Activated CD4-positive, CD25-positive, alpha-beta regulatory T cell treated with anti-CD3 and anti-CD28 coated beads, Interleukin-2, amount 50 U/mL, for 16 hours (primary cell): ENCODE measurements at places on chromosomes 16 and 17.

- DNase-seq = no peak
These were observed 11.4 kb downstream of the CHST4 start for GRCh38 chr16:71537643-71538042.

DNA sequence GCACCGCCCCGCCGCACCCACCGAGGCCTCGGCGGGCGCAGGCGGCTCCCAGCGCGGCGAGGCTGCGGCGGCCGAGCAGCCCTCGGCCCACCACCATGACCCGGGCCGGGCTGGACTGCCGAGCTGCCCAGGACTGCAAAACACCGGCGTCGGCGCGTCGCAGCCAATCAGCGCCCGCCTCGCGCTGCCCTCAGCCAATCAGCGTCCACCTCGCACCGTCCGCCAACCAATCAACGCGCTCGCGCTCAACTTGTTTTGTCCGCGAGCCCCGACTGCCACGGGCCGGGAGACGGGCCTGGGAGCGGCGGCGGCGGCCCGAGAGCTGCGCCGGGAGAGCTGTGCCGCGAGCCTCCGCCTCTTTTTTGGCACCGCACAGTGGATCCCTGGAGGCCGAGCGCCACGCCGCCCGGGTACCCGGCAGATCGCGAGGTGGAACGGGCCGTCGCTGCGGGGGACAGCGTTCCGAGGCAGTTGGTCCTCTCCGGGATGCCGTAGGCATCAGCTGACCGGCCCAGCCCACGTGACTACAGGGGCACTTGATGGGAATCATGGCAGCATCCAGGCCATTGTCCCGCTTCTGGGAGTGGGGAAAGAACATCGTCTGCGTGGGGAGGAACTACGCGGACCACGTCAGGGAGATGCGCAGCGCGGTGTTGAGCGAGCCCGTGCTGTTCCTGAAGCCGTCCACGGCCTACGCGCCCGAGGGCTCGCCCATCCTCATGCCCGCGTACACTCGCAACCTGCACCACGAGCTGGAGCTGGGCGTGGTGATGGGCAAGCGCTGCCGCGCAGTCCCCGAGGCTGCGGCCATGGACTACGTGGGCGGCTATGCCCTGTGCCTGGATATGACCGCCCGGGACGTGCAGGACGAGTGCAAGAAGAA, at the start of the genes FAHD1 and HAGH:
Gene FAHD1 (plus strand): TSS at position 516 of the 883 bp plus-strand sequence. CDS start 33 bp downstream, at position 549.
Gene HAGH (minus strand): TSS at position 135 of the 883 bp plus-strand sequence. CDS start 38 bp downstream, at position 97.
- peak; percentile 79 for DNase-seq

DNA sequence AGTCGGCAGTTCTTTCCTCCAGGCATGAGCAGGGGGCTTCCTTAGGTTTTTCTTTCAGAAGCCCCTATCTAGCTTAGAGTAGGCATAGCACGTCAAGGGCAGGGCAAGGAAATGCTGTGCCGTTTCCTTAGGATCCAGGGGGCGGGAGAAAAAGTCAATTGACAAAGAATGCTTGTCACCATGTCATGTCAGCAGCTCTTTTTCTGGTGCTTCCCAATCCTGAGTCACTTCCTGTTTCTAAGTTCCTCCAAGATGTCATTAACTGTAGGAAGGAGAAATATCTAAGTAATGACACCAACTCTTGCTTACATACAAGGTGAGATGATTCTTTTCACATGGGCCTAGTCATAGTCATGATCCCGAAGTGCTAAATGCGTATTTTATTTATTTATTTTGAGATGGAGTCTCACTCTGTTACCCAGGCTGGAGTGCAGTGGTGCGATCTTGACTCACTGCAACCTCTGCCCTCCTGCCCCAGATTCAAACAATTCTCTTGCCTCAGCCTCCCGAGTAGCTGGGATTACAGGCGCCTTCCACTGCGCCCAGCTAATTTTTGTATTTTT, 35.2 kb downstream of the GJC1 start:
- DNase-seq = no peak

DNA sequence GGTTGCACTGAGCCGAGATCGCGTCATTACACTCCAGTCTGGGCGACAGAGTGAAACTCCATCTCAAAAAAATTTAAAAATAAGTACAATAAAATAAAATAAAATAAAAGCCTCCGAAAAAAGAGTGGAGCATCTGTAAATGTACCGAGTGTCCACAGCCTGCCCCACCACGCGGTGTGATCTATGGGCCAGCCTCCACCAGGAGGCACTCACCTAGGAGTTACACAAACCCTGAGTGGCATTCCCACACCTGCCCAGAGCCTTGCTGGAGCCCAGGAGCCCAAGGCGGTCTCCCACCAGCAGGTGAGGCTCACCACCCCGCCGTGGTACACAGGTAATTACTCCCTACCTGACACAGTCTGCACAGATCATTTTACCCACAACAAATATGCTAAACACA, 183.2 kb downstream of the ZNF423 start:
- DNase-seq = no peak

DNA sequence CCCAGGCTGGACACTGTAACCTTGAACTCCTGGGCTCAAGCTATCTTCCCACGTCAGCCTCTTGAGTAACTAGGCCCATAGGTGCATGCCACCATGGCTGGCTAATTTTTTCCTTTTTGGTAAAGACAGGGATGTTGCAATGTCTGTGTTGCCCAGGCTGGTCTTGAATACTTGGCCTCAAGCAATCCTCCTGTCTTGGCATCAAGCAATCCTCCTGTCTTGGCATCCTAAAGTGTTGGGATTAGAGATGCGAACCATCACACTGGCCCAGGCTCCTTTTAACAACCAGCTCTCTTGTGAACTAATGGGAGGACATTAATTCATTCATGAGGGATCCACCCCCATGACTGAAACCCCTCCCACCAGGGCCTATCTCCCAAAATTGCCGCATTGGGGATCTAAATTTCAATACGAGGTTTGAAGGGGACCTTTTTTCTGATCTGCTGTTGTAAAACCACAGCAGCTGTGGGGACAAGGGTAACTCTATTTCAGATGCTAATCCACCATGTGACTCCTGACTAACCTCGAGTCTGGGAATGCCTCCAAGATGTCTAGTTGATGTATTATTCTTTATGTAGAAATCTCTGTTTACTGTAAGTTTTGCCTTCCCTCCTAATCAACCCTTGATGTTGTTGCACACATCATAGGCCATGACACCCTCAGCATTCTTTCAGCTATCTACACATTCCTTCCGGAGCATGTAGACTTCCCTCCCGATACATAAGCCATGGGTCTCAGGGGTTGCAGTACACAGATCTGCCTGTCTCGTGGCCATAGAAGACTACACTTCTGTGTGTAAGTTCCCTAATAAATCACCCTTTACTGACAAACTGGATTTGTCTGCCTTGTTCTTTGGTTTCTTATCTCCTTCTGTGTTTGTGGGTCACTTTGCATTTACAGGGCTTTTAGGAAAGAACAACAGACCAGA, 37.6 kb downstream of the RNF112 start:
- DNase-seq = no peak
